Bladder microvascular endothelial cell (primary cell): ENCODE measurements at places on chromosomes 1 and 21. TPM values are rescaled to one million over a fixed set of nuclear protein-coding genes. Genes with fewer than 3 reads are reported as not detected.

MED8 gene
- 37.7 and 42.8 TPM in 2 replicates for total RNA-seq

KIRREL1 gene
- total RNA-seq = 14.1 and 33.3 TPM in 2 replicates

PARK7 gene
- total RNA-seq = 229 and 268 TPM in 2 replicates

COL9A2 gene
- total RNA-seq = 0.16 and 0.63 TPM in 2 replicates
